ENCODE measurements at places on chromosomes 7 and 10.

DNA sequence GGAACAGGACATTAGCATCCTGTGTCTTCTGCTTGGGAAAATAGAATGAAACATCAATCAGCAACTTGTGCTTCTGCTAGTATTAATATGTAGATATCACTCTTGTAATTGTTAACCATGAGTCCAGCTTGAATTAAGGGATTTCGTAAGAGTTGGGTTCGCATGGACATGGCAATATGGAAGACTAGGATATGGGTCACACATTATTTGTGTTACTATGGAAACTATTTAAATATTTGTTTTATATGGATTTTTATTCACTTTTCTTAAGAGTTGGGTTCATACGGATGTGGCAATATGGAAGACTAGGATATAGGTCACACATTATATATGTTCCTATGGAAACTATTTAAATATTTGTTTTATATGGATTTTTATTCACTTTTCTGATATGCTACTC is 24.5 kb downstream of the TNPO3 start:
- DNase-seq = no peak

GRCh38 chr10:93993414-93993781 is 333 bp upstream of the PLCE1 start:
- no peak for DNase-seq

GRCh38 chr10:132942101-132943057 is at the start of gene CFAP46:
Gene CFAP46, minus strand, starts transcription at chr10:132942570. Its CDS starts 86 bp downstream, at chr10:132942484.
- DNase-seq = no peak

DNA sequence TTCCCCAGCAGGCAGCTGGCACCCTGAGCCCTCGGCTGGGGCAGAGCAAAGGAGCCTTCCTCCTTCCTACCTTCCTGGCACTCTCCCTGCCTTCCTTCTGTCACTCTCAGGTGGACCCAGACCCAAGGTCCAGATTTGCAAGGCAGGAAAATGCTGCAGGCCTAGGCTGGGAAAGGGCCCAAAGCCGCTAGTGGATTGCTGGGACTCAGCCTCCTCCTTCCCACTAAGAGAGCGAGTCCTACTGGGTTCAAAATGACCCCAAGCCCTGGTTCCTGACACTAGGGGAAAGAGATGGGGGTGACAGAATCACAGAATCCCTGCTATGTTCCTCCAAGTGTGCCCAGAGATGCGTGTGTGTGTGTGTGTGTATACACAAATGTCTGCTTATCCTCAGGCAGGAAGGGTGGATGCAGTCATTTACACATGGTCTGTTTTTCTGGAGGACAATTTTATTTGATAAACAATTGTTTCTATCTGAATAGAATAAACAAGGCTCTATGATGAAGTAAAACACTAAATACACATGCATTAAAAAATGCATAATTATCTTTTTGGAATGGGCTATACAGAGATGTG is 1.3 kb upstream of the PLAU start:
- DNase-seq = no peak

DNA sequence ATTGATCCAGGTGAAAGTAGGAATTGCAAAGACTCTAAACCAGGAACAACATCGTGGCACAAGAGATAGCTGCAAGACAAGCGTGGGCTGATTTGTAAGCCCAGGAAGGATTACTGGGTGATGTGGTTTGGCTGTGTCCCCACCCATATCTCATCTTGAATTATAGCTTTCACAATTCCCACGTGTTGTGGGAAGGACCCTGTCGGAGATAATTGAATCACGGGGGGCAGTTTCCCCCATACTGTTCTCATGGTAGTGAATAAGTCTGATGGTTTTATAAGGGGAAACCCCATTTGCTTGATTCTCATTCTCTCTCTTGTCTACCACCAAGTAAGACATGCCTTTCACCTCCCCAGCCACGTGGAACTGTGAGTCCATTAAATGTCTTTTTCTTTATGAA is 59.5 kb downstream of the ST8SIA6 start:
- no peak for DNase-seq

DNA sequence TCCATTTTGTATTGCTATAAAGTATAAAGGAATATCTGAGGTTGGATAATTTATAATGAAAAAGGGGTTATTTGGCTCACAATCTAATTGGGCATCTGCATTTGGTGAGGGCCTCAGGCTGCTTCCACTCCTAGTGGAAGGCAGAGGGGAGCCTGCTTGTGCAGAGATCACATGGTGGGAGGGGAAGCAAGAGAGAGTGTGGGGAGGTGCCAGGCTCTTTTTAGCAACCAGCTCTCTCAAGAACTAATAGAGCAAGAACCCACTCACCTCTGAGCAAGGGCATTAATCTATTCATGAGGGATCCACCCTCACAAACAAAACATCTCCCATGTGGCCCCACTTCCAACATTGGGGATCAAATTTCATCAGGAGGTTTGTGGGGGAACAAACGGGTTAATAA is 64.6 kb downstream of the OGDH start:
- DNase-seq = no peak

DNA sequence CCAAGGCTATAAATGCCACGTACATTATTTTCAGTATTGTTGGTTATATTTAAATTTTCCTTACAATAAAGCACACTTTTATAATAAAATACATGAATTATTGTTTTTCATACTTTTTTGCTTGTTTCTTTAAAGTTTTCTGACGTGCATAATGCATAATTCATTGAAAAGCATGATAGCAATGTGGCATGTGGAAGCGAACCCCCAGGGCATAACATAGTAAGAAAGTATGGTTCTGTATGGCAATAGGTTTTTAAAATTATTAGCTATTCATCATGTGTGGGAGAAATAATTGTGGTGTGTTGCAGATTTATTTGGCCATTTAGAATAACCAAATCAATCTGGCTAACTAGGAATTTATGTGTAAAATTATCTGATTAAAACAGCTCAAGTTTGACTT is 7.4 kb upstream of the HBP1 start:
- no peak for DNase-seq

DNA sequence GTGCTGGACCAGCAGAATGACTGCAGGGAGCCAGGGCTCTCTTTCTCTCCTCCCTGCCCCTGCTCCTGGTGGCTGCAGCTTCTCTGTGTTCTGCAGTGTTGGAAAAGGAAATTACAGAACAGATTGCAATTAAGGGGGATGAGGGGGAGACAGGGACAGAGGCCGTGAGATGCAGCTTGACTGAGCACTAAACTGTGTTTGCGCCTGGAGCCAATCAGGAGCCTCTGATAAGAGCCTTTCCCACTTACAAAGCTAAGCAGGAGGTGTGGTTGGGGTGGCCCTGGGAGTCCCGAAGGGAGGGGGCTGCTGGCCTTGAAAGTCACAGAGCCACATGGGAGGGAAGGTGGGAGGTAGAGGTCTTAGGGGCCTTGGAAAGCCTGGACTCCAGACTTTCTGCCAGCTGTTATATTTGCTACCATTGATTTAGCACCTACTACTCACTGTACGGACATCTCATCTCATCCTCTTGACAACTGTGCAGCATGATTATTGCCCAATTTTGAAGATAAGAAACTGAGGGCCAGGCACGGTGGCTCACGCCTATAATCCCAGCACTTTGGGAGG is 26.7 kb downstream of the TRIM8 start:
- no peak for DNase-seq

GRCh38 chr7:157320608-157320980 is 16.2 kb upstream of the DNAJB6 start:
- no peak for DNase-seq

DNA sequence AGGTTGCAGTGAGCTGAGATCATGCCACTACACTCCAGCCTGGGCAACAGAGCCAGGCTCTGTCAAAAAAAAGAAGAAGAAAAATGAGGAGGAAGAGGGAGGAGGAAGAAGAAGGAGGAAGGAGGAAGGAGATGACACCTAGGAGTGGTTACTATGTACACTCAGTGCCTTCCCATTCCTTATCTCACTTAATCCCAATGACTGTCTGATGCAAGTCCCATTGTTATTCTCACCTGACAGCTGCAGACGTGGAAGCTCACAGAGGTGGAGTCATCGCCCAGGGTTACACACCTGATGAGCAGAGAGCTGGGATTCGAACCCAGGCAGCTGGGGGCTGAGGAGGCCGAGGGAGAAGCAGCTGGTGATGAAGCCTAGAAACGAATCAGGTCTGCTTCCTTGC is 258.8 kb downstream of the SNX10 start:
- DNase-seq = no peak
